Pulmonary artery endothelial cell (primary cell): ENCODE measurements at places on chromosomes 2 and 18. TPM values are rescaled to one million over a fixed set of nuclear protein-coding genes. Genes with fewer than 3 reads are reported as not detected.

The KIAA2012 gene
- not detected in 2 replicates for total RNA-seq

The SIGLEC15 gene
- total RNA-seq, result 0.13 TPM in 1 of 2 replicates, not detected in the other

The FAM210A gene
- 27.0 and 31.6 TPM in 2 replicates for total RNA-seq

The CNDP1 gene
- not detected in 2 replicates for total RNA-seq

The INPP1 gene
- 14.4 and 15.4 TPM in 2 replicates for total RNA-seq

The EHD3 gene
- total RNA-seq, result 1.7 and 4.1 TPM in 2 replicates

The RAX gene
- total RNA-seq, result not detected in 2 replicates

The POU3F3 gene
- not detected in 2 replicates for total RNA-seq

The TCF7L1 gene
- total RNA-seq, result 2.4 and 3.5 TPM in 2 replicates

The SERPINB3 gene
- not detected in 2 replicates for total RNA-seq

The CAPN13 gene
- not detected in 2 replicates for total RNA-seq

The GPAT2 gene
- 5.1 and 6.3 TPM in 2 replicates for total RNA-seq

The PLEKHH2 gene
- 0.07 and 0.20 TPM in 2 replicates for total RNA-seq

The TUBA4B gene
- total RNA-seq, result not detected in 2 replicates

The WDR54 gene
- 40.7 and 59.7 TPM in 2 replicates for total RNA-seq

The SLC4A3 gene
- total RNA-seq, result 0.07 and 0.13 TPM in 2 replicates

The LRRC30 gene
- not detected in 2 replicates for total RNA-seq

The SRD5A2 gene
- total RNA-seq, result not detected in 2 replicates

The POTEI gene
- 0.07 TPM in 2 replicates for total RNA-seq

The WNT6 gene
- not detected in 2 replicates for total RNA-seq

The MAPK4 gene
- not detected in 2 replicates for total RNA-seq

The OTOF gene
- total RNA-seq, result 0.26 TPM in 1 of 2 replicates, not detected in the other
